A549 treated with DMSO at 1 μM for 4 hours (cell line): ENCODE measurements at places on chromosomes 16 and 17. TPM values are rescaled to one million over a fixed set of nuclear protein-coding genes. Genes with fewer than 3 reads are reported as not detected.

The GTF3C1 gene
- 65.1 to 87.4 TPM (median 79.8 TPM) in 5 replicates for total RNA-seq

The SLC26A11 gene
- 12.7 to 16.2 TPM (median 14.1 TPM) in 5 replicates for total RNA-seq

The USB1 gene
- 96.0 to 105 TPM (median 101 TPM) in 5 replicates for total RNA-seq

The ZNF750 gene
- total RNA-seq = not detected in 5 replicates

The LHX1 gene
- total RNA-seq = 2.8 to 5.2 TPM (median 3.7 TPM) in 5 replicates

The TPSB2 gene
- not detected in 5 replicates for total RNA-seq

The ST3GAL2 gene
- 20.3 to 28.4 TPM (median 23.0 TPM) in 5 replicates for total RNA-seq

The OR1F1 gene
- 0.44 to 0.59 TPM (median 0.53 TPM) in 5 replicates for total RNA-seq

The GPRC5C gene
- total RNA-seq = 61.8 to 88.6 TPM (median 75.6 TPM) in 5 replicates

The TMEM114 gene
- not detected in 5 replicates for total RNA-seq

The FN3K gene
- total RNA-seq = 6.6 to 8.3 TPM (median 7.5 TPM) in 5 replicates

The TAOK2 gene
- total RNA-seq = 31.2 to 38.4 TPM (median 34.6 TPM) in 5 replicates
